ENCODE measurements at places on chromosomes 13 and 19. TPM values are rescaled to one million over a fixed set of nuclear protein-coding genes. Genes with fewer than 3 reads are reported as not detected.

GRCh38 chr13:23988546-23989122, 91.3 kb upstream of the C1QTNF9B start:
- no peak for DNase-seq

- no peak for DNase-seq
Observed at GRCh38 chr19:46578450-46578849, 22.7 kb upstream of the CALM3 start.

DNA sequence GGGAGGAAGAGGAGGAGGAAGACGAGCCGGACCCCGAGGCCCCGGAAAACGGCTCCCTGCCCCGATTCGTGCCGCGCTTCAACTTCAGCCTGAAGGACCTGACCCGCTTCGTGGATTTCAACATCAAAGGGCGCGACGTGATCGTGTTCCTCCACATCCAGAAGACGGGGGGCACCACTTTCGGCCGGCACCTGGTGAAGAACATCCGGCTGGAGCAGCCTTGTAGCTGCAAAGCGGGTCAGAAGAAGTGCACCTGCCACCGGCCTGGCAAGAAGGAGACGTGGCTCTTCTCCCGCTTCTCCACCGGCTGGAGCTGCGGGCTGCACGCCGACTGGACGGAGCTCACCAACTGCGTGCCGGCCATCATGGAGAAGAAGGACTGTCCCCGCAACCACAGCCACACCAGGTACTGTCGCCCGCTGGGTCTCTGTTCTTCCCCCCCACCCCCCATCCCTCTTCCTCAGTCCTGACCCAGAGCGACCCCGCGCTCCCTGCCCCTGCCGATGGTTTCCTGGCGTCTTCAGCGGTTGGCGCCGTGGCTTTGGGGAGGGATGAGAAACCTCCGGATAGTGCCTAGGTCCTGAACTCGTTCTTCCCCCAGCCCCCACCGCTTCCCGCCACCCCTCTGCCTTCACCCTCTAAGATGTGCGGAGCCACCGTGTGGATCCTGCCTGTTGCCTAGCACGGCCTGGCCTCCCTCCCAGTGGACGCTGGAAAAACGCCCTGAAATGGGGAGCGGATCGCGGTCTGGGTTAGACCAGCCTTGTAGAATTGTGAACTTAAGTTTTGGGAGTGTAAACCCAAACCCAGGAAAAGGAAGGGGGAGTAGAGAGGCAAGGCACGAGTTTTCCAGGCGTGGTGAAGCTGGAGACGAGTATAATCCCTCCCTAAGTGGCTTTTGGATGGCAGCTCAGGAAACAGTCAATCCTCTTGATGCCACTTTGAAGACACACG, 1.5 kb downstream of the HS6ST3 start:
- DNase-seq, result peak; percentile 3

DNA sequence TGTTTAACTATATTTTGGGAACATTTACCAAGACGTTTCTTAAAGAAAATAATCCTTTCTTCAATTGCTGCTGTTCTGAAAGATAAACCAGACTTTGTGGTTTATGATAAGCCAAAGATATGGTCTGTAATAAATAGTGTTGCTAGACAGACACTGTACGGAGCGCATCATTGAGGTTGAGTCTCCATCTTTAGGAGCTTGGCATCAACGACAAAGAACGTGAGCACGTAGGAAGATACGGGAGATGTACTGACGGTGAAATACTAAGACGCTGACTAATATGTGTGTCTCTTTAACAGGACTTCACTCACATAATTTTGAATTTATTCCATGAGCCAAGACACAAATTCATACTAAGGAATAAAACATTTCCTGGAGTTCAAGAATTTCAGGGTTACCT, 16.2 kb downstream of the TEX29 start:
- DNase-seq, result no peak

- no peak for DNase-seq
Observed at GRCh38 chr19:41452584-41453275, 9.8 kb downstream of the ERICH4 start.

DNA sequence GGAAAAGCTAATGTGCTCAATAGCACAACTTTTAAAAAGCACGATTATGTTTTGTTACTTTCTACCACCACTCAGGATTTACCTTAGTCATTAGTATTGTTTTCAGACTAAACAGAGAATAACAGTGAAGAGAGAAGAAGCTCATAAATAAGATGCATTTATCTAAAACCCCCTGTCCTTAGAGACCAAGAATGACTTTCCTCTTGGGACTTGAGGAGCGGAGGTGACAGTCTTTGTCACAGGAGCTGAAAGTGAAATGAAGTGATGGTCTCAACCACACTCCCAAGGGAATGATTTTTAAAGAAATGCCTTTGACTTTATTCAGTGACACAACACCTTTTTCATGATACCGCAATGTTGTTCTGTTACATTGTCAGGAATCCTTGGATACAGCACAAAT, 190.6 kb upstream of the NBEA start:
- DNase-seq, result no peak

GRCh38 chr13:41054212-41054877, 7.0 kb upstream of the WBP4 start:
- DNase-seq, result peak; percentile 54

GRCh38 chr13:39250440-39250839, 212.2 kb downstream of the NHLRC3 start:
- no peak for DNase-seq

DNA sequence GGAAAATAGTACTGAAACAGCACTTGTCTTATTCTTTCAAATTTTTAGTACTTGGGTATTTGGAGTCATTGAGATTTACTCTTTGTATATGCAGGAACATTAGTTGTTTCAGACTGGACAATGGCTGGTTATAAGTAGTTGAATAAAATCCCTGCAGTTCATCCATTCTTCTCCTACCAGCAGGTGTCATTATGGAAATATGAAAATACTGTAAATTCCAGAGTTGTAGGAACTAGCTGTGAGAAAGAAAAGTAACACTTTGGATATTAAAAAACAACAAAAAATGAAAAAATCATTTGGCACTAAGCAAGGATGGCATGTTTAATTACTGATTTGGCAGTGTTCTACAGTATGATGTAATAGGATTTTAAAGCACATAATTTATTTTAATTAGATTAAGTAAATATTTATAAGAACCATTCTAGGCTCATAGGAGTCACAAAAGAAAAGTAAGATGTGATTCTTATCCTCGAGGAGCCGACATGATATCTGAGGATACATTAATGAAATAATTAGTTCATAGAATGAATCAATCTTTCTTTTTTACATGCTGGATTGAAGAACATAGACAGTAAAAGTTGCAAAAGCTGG, 155.3 kb downstream of the KCNRG start:
- no peak for DNase-seq

GRCh38 chr19:12867120-12868099, 13.8 kb downstream of the DNASE2 start:
- peak; percentile 86 for DNase-seq

ZGLP1 gene
- 3.3 TPM for total RNA-seq

PTPRS gene
- total RNA-seq, result 1.8 TPM
